Hindlimb muscle (tissue), 1 donor: ENCODE measurements at places on chromosomes 13 and 19.

DNA sequence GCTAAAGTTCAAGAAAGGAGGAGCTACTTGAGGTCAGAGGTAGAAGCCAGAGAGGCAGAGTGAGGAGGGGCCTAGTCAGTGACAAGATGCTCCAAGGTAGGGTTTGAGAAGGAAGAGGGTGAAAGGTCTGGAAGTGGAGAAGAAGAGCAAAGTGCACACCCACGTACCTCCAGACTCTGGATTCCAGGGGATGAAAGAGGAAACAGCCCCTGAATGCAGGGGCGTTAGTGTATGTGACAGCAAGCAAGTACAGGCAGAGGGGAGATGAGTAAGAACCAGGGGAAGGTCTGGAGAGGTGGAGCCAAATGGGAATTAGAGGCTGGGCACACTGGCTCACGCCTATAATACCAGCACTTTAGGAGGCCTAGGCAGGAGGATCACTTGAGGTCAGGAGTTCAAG is 8.7 kb downstream of the RPS28 start:
- DNase-seq, result no peak

- no peak for DNase-seq
These were observed 402.2 kb upstream of the ZNF507 start for GRCh38 chr19:31943191-31943661.

DNA sequence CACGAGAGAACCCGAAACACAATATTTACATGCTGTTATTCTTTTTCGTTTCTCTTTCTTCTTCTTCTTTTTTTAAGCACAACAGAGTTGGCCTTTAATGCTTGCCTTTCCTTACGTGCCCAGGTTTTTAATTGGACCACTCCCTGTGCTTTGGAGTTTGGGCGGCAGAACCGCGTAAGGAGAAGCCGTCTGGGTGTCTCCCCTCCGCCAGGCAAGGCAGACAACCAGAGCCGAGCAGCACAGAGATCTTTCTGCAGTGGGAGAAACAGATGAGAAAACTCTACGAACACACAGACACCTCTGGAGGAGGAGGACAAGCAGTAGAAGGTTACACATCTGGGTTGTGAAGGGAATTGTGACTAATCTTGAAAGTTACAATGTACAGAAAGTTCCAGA is 150.0 kb upstream of the UBL3 start:
- DNase-seq, result no peak

DNA sequence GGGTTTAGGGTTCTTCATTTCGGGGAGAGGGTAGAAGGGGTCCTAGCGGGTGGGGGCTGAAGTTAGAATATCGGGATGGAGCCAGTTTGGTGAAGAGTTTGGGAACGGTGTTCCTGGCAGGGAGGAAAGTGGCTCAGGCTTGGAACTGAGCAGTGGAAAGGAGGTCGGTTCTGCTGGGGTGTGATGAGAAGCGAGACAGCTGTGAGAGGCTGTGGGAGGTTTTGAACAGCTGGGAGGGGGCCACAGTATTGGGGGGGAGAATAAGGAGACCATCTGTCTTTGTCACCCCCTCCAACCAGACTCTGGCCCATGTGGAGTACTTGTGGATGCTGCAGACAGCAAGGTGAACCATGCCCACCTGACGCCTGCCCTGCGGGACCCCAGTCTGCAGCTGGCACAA is 1.0 kb upstream of the TM6SF2 start:
- no peak for DNase-seq
